ENCODE measurements at places on chromosomes 3 and 15.

DNA sequence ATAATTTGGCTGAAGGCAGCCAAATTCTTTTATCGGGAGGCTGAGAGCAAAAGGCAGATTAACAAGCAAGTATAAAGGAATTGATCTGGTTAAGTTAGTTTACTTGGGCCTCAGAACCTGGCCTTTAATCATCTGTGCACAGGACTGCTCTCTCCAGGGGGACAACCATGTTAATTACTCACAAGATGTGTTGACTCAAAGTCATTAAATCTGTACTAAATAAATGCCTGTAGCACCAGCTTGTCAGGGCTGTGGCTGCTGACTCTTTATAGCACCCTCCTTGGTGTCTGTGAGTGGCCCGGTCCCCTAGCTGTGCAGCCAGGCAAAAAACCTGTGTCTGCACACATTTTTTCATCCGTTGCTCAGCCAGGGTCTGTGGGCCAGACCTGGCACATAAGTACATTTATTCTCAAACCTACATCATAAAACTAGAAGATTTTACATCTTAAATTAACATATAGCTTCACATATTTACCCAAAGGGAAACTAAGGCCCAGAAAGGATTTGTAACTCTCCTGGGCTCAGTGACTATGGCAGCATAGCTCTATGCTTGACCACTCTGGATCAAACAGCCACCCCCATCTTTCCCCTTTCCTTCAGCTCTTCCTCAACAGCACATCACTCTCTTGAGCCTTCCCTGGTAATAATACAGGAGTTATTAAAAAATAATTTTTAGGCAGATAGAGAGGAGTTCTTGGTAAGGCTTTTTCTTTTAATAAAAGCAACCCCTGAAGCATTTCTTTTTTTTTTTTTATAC is 51.4 kb downstream of the NCEH1 start:
- DNase-seq = no peak

- no peak for DNase-seq
These were observed 47.6 kb upstream of the ANP32A start for GRCh38 chr15:68868296-68868695.

DNA sequence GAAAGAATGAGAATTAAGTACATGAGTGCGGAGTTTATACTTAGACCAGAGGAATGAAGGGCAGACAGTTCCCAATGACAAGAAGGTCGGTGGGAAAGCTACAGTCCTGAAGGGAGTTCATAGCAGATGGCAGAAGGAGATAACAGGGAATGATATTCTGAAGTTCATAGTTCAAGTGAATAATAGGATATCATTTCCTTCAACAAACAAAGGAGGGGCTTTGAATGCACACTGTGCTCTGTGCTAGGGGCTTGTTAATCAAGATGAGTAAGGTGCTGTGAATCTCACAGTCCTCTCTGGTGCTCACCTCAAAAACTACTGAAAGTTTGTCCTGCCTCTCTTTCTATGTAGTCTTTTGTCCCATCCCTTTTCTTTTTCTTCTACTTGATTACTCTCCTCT is 41.9 kb downstream of the SIDT1 start:
- no peak for DNase-seq

GRCh38 chr3:14124223-14124614 is 451 bp downstream of the CHCHD4 start:
- peak; percentile 68 for DNase-seq

DNA sequence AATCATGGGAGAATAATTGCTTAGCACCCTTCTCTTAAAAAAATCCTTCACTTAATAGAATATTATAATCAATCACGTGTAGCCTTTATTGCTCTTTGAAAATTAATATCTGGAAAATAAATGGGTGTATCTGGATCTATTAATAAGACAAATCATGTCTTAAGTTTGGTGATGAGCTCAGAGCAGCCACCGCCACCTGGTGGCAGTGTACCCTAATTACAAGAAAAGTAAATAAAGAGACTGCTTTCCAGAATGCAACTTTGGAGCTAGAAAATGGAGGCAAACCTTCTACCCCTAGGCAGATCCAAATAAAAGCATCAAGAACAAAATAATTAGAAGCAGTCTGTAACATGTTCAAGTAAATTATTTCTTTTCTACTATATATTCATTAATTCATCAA is 43.5 kb downstream of the EPHB1 start:
- DNase-seq = no peak

DNA sequence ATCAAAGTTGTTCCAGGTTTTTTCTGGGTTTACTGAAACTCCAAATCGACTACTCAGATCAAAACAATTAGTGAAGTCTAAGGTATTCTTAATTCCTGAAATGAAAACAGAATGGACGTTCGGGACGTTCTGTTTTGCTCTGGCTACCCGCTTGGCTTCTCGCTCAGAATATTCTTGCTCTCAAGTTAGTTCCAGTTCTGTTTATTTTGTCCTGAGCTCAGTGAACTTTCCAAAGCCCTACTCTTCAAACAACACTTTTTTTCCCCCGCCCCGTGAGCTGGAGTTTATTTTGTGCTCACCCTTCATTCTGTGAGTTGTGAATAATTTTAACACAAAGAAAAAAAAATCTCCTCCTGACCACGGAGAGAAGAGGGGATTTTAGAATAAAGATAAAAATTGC is 72.6 kb downstream of the SAMMSON start:
- DNase-seq = no peak

GRCh38 chr3:166993015-166993630 is 387.0 kb downstream of the ZBBX start:
- DNase-seq = no peak

DNA sequence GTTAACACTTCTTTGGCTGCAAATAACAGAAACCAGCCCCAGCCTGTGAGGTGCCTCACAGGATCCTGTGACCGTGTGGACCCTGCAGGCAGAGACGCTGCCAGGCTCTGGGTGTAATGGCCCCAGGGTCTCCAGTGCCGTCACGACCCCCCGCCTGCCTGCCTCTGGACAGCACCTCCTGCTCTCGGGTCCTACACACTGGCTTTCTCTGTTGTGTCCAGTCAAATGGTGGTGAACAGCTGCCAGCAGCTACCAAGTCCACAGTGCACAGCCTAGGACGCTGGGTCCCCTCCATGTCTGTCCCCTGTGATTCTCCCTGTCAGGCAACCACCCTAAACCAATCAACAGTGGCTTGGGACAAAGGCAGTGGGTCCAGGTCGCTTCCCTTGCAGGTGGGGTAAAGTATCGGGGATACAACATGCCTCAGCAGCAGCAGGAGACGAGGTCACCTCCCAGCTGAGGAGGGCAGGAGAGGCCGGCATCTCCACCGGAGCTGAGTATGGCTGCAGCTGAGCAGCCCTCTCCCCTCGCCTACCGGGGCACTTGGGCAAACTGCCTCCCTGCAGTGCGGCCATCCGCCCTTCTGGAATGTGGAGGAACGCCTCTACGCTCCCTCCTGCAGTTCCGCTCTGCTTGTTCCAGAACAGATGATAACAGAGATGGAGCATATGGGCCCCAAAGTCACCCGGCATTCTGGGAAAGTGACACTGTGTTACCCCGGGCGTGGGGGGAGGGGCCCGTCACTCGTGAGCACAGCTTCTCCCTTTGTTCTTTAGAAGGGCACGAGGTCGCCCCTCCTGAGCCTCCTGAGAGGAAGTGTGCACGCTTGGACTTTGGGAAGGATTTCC is 21.1 kb upstream of the SKOR1 start:
- DNase-seq = no peak

DNA sequence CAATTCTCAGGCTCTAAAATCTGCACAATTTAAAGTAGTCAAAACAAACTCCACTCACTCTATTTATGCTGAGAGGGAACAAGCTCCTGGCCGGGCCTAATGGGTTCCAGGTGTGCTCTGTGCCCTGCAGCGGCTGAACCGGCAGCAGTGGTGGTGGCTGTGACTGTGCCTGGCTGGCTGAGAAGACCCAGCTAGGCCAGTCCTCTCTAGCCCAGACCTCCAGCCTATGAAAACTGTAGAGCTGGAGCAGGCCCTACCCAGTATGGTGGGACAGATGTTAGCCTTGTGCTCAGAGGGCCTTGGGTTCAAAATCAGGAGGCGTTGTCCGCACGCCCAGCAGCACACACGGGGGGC is 37.0 kb downstream of the EPHB3 start:
- no peak for DNase-seq

DNA sequence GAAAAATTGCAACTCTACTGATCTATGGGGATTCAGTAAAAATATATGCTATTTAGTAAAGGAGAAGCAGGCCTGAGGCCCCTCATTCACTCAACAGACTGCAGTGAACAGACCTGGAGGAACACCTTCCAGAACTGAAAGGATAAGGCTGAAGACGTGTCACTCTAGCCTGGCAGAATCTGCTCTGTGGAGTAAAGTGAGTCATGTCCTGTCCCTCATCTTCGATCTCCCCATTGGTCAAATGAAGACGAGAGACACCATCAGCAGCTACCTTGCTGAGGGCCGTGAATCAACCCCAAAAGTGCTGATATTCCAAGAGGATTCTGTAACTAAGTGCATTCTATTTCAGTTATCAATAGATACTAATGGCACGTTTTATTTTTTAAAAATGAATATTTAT is 359.7 kb downstream of the FGF12 start:
- no peak for DNase-seq

DNA sequence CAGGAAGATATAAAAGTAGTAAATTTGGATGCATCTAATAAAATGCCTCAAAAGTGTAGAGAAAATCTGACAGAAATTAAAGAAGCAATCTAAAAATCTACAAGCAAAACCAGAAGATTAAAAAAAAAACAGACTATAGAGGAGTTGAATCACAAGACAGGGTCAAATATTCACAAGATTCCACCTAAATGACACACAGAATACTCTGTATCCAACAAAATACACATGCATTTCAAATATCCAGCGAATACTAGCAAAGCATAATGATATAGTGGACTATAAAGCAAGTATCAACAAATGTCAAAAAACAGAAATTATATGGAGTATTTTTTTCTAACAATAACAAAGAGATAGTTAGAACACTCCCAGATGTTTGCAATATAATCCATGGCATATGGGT is 20.5 kb upstream of the ACTC1 start:
- DNase-seq = no peak

DNA sequence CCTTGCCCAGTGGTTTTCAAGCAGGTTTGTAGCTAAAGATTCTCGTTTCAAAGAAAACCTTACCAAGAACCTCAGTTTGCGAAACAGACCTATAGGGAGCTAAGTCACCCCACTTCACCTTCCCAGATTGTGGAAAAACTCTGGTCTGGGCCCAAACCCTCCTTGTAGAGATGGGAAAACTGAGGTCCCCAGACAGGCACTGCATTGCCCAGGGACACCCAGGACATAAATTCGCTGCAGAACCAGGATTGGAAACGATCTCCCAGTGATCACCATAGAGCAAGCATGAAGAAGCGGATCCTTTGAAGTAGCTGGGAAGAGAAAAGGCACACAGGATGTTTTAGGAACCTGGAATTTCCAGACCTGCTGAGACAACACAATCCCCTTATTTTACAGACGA is 85.6 kb upstream of the PIAS1 start:
- DNase-seq = no peak

DNA sequence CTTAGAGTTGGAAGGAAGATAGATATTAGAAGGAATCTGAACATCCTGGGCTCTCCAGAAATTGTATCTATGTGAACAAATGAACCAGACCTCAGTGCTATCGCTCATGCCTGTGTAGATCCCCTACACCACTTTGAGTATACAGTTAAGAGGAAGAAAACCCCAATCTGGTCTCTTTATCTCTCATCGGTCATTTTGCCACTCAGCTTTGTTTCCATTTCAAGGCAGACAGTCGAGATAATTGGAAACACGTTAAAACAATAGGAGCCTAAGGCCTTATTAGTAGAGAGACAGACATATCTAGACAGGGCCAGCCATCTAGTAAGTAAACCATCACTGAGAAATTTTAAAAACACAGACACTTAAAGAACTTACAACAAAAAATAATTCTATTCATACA is 101.6 kb downstream of the MYLK start:
- DNase-seq = no peak

- no peak for DNase-seq
These were observed 396.0 kb upstream of the THBS1 start for GRCh38 chr15:39184701-39185390.

DNA sequence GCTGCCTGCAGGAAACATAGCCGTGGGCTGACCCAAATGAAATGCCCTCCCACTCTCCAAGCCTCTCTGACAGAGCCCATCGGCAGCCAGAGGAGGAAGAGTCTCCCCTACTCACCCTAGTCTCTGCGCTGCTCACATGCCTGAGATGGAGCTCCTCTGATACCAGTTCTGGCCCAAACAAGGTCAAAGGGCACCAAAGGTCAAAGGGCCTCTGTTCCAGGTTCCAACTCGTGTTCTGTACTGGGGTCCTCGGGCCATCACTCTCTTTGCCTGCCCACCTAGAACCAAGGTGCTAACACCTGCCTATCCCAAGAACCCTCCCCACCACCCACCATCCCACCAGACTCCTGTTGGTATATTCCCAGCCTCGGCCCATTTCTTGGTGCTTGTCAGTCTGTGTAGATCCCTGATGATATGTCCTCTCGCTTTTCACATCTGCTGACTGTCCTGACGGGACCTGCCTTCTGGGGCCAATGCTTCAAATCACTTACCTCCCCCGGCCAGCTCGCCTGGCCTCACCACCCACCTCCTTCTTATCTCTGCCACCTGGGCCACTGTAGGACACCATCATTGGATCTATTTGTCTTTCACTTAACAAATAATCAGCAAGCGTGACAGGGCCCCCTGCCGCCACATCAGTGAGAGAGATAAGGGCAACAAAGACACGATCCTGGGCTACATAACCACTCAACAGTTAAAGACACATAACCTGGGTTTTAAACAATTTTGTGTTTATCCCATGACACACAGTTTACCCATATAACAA is 90.4 kb downstream of the SRGAP3 start:
- DNase-seq = no peak

DNA sequence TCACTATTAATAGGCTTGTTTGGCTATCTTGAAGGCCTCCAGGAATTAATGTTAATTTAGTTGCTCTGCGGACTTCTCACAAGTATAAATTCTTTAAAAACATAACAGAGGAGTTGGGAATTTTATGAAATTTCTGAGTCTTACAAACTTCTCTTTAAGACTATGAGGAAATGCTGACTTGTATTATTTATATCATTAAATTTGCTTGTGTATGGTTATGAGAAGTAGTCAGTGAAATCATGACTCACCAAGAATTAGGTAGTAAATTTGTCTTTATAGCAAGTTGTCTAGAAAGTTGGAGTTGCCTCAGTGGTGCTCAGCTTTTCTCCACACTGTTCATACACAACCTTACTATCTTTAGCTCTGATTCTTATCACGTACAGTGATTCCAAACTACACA is 26.5 kb downstream of the PHLDB2 start:
- no peak for DNase-seq

DNA sequence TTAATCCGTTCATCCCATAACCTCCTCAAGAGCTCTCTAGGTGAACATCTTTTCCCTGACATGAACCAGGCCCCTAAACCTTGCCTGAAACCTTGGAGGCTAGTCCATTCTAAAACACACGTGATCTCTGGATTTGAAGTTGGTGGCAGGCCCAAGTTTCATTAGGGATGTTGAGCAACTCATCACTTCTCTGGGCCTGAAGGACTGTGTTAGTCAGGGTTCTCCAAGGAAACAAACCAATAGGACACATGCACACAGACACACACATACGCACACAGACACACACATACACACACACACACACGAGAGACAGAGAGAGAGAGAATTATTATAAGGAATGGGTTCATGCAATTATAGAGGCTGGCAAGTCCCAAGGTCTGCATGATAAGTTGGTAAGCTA is 31.9 kb downstream of the ACAN start:
- DNase-seq = no peak

- no peak for DNase-seq
These were observed 113.5 kb upstream of the LMOD3 start for GRCh38 chr3:69235882-69236281.

Data from CD4-positive, alpha-beta T cell treated with Interferon alpha-2 for 1 hour (primary cell).